ENCODE measurements at places on chromosomes 1 and 21.

DNA sequence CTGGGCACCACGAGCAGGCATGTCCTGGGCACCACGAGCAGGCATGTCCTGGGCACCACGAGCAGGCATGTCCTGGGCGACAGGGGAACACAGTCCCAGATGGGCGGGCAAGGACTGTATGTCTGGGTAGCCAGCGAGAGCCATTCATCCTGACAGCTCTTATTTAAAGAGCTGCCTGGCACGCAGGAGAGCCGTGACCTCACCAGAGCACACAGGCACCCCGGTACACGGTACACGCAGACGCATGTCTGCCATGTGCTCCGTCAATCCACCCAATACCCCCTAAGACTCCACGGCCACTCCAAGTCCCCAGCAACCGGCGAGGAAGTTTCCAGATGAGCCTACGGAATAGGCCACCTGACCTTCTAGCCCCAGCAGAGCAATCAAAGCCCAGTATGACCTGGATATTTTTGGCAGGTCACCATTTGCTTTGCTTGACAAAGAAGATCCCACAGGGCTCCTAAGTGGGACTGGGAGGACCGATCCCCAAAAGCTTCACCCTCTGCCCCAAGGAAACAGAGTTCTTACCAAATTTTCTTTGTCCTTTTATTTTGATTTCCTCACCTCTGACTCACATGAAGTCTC is 51.7 kb downstream of the CASZ1 start:
- DNase-seq, result no peak

DNA sequence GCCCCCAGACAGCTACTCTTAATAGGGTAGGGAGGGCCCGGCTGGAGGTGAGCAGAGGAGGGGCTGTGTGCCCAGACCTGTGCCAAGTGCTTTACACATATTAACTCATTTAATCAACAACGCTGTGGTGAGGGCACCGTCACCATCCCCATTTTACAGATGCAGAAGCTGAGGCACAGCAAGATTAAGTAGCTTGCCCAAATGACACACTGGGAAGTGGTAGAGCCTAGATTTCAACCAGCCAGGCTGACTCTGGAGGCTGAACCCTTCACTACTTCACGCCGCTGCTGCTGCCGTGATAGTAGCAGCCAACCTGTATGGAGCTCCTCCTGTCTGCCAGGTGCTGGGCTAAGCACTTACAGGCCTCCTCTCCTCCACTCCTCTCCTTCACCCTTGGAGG is 127.2 kb downstream of the PTPRU start:
- no peak for DNase-seq

DNA sequence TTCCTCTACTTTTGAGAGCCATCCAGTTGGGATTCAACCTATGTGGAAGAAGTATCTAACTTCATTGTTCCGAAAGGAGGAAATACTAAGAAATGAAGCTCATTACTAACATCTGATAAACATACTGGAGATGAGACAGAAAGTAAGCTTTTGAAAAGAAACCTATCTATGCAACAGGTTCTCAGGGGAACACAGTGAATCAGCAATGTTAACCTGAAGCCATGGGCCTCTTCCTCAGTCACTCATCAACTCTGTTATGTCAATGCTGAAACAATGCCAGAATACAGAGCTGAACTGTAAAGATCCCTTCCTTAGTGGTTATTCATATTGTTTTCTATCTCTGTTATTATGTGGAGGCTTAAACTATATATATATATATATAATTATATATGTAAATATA is 55.5 kb upstream of the ESRRG start:
- DNase-seq, result no peak

DNA sequence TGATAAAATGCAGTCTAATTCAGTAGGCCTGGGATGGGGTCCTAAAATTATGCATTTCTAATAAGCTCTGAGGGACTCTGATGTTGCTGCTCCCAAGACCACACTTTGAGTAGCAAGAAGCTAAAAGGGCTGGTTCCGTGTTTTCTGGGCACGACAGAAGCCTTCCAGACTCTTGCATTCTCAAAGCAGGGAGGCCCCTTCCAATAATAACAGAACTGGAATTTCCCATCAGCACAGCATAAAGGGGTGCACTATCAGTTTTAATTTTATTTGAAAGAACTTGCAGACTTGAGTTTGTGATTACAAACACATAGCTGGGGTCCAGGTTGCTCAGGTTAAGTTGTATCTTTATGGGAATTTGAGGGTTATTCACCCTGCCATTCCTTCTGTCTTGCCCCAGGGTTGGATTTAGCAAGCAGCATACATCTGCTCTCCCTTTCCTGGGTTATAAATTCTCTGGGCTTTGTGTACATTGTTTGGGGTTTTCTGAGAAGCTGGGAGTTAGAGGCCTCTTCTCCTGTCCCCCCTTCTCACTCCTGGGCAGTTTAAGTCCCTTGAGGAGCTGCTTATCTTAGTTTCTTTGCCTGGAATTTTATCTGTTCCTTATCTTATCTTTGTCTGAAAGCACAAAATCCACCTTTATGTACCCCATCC is 94.2 kb upstream of the SLC2A1 start:
- no peak for DNase-seq

DNA sequence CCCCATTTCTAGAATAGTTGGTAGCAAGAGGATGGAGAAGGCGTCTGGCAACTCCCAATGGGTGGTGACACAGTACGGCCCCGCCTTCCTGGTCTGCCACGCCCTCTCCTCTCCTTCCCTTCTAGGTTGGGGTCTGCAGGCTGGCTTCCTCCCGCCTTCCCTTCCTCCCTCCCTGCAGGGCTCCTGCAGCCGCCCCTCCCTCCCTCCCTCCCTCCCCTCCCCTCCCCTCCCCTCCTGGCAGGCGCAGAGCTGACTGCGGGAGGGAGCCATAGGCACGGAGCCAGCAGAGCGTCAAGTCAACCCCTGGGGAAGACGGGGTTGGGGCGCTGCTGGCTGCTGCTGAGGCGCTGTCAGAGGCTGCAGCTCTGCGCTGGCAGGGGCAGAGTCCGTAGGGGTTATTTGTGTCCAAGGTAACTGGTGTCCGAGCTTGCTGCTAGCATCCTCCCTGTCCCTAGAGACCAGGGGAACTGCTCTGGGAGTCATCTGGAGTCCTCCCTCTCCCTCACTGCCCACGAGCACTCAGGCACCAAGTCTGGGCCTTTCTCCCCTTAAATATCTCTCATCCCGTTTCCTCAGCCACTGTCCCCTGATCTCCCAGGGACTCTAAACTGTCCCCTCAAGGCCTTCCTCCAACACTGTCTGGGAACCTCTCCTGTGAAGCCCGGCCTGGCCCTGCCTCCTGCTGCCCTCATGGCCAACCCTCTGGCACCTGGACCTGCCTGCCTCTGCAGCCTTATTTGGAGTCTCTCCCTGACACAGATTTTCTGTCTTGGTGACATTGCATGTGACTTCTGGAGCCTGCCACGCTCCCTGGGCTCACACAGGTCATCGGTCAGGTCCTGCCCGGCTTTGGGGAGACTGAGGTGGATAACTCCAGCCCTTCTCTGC is 57.4 kb upstream of the ACOT11 start:
- no peak for DNase-seq

- DNase-seq, result no peak
Measured at GRCh38 chr1:213399695-213400094, 348.7 kb downstream of the RPS6KC1 start.

GRCh38 chr21:44865561-44866280 is 7.8 kb downstream of the PTTG1IP start:
- DNase-seq, result no peak
